ENCODE measurements at places on chromosomes 11 and 22.

DNA sequence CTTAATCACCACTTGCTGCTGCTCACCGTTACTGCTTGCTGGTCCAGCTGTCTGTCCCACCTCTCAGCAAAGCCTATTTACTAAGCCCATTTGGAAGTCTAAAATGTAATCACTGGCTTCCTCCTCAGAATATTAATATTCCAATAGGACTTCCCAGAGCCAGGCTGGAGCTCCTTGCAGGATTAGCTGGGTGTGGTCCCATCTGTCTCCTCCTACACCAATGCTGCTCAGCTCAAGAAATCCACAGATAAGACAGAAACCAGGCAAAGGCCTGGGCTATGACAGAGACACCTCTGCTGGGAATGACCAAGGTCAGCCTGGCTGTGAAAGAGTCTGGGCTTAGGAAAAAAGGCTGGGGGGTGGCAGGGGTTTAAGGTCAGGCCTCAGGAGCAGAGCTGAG is 317.8 kb downstream of the BUD13 start:
- DNase-seq, result no peak

DNA sequence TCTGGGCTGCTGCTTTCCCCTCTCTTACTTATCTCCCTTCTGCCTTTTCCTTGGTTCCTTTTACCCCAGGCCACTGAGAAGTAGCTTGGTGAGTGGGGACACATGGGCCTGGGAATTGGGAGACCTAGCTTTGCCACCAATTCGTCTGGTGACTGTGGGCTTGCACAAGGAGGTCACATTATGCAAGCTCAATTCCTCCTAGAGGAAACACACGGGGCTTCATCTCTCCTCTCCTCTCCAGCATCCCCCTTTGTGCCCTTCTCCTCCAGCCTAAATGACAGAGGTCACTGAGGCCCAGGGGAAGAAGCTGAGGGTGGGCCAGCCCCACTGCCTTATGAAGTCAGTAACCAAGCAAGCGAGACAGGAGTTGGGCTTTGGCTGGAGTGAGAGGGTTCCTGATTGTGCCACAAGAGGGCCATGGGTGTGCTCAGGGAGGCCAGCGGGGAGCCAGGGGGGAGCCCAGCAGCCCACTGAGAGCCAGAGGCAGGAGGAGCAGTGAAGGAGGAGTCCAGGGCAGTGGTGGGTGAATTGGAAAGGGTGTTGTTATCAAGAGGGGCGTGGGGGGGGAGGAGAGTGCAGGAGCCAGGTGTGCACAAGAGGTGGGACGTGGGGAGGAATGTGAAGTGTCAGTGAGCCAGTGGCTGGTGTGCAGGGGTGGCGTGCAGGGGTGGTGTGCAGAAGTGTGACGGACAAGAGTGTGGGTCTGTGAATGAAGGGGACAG is 2.0 kb downstream of the CLCF1 start:
- peak; percentile 45 for DNase-seq

DNA sequence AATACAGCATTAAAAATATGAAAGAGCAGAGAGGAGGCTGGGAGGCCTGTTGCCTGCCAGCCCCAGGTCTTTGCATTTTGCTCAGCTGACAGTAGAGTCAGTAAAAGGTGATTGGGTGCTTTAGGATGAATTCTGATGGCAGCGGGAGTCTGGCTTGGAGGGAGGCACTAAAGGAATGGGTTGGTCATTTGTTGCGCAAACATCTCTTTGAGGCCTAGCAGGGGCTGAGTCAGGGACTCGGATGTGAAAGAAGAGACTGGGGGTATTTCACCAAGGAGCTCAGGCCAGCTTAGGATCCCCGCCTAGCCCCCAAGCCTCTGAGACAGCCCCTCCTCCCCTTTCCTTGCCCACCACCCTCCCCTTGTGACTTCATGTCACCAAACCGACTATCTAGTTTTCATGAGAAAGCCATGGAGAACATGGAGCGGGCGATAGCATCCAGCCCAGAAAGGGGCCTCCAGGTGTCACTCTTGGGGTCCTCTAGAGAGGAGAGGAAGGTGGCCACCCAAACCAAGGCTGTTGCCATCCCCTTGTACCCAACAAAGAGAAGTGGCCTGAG is 9.7 kb downstream of the DGKZ start:
- DNase-seq, result no peak

GRCh38 chr11:121265586-121265985 is 27.0 kb upstream of the SC5D start:
- no peak for DNase-seq

- DNase-seq, result peak; percentile 43
Observed at GRCh38 chr22:28822930-28823551, 22.7 kb upstream of the XBP1 start.

DNA sequence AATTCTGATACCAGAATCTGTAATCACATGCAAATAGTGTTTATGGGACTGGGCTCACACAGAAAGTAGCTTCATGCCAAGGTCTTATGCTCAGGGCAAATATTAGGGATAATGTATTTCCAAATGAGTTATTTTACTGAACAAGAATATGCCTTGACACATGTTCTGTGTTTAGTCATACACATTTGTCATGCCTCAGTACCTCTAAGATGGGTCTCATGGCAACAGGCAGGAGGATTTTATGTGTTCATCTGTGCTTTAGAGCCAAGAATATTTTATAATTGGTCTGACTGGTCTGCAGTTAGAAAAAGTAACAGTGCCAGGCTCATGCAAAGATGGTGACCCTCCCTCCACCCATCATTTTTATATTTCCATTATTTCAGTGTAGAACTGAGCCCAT is 49.1 kb downstream of the JAM3 start:
- DNase-seq, result no peak

- DNase-seq, result no peak
Observed at GRCh38 chr11:85813721-85814120, 2.8 kb upstream of the SYTL2 start.

DNA sequence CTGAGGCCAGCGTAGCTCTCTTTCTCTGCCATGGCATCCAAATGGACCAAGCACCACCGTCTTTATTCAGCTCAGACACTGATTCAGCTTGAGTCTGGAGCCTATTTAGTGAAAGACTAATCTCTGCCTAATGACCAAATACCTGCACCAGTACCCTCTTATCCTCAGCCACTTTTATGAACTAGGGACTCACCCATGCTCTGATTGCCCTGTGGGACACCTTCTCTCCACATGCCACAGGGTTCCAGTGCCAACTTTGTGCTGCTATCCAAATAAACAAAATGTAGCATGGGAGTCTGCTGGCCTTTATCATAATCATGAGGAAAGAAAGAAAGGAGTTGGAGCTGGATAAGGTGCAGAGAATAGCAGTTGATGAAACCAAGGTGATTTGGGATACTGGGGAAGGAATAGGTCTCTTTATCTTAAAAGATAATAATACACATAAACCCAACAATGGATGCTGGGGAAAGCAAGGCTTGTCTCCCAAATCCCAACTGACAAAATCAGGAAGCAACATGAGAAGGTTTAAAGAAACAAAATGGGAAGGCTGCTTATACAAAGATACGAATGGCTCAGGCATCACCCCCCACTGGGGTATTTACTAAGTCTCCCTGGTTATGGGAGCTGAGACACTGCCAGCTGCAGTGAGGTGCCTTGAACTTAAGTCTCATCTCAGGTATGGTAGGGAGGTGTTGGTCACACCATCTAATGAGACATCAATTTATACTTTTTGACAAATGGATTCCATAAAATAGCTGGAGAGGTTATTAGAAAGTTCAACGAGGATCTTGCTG is 63.3 kb downstream of the SYT9 start:
- no peak for DNase-seq

DNA sequence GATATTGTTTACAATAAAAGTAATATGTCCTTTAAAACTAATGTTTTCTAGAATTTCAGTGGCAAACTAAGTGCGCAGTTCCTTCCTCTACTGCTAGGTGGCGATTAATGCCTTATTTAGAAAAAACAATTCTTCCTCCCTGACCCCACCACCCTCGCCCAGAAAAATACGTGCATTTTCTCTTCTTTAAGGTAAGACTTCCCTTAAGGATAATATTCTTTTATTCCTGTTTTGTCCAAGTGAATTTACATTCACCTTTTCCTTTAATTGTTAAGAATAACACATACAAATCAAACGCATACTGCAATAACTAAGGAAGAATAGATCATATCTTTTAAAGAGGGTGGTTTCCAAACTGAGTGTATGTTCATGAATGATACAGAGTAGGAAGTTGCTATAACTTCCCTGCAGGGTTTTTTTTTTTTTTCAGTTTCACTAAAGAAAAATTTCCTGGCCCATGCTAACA is 17.0 kb upstream of the PSMA1 start:
- peak; percentile 64 for DNase-seq

GRCh38 chr22:42646569-42647525 is 2.3 kb downstream of the CYB5R3 start:
- DNase-seq, result no peak

- no peak for DNase-seq
Observed at GRCh38 chr22:44838316-44839016, 86.1 kb downstream of the ARHGAP8 start.

DNA sequence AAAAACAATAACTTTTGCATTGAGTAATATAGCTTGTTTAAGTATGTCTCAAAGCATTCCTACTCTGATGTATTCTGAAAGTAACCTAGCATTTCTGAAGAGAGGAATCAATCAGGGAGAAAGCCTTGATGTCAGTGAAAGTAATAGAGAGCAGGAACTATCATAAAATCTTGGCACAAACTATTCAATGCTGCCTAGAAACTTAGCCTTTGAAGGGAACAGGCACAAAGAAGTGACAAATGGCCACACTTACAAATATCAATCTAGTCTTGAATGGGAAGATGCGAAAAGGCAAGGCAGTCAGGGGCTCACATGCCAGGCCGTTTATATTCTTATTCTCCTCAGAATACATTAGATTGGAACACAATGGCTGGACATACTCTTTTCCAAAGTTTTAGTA is 576.5 kb upstream of the ANO3 start:
- no peak for DNase-seq

DNA sequence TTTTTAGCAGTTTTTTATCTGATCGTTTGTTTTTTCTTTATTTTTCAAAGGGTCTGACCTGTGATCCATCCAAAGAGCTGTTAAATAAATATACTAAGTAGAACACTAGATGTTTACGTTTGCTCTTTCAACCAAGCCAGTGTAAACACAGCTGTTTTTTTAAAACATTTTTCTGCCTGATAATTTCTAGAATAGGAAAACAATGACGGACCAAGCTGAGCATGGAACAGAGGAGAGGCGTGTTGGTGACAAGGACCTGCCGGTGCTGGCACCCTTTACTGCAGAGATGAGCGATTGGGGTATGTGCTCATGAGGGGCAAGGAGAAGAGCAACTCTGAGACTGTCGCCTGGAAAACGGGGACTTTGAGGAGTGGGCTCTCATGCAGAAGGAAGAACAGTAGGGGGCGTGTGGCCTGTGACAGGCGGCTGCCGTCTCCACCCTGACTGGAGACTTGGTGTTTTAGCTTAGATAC is 28.6 kb upstream of the PANX2 start:
- DNase-seq, result no peak
